IMR-90 (cell line): ENCODE measurements at places on chromosomes 2 and 18. TPM values are rescaled to one million over a fixed set of nuclear protein-coding genes. Genes with fewer than 3 reads are reported as not detected.

MROH2A gene
- not detected in 2 replicates for total RNA-seq

FAM124B gene
- not detected in 2 replicates for total RNA-seq

UGT1A3 gene
- total RNA-seq: not detected in 2 replicates

TCF23 gene
- total RNA-seq: not detected in 2 replicates

MAPK4 gene
- total RNA-seq: not detected in 2 replicates

CRYBA2 gene
- total RNA-seq: not detected in 2 replicates

RAX gene
- total RNA-seq: not detected in 2 replicates

TUBB8B gene
- total RNA-seq: not detected in 2 replicates

COA5 gene
- 8.4 and 16.4 TPM in 2 replicates for total RNA-seq

AGXT gene
- total RNA-seq: not detected in 2 replicates

TRIM43 gene
- not detected in 2 replicates for total RNA-seq

SPP2 gene
- not detected in 2 replicates for total RNA-seq

TMEM200C gene
- total RNA-seq: 1.4 and 1.7 TPM in 2 replicates

TMEM178A gene
- 0.18 and 0.28 TPM in 2 replicates for total RNA-seq

KLHL14 gene
- not detected in 2 replicates for total RNA-seq

TUBA3E gene
- total RNA-seq: not detected in 2 replicates

RAB17 gene
- not detected in 2 replicates for total RNA-seq

EVA1A gene
- total RNA-seq: 89.2 and 93.7 TPM in 2 replicates

SYT4 gene
- not detected in 2 replicates for total RNA-seq

CCBE1 gene
- 93.9 and 148 TPM in 2 replicates for total RNA-seq

COL4A4 gene
- total RNA-seq: 0.28 TPM in 1 of 2 replicates, not detected in the other
